ENCODE measurements at places on chromosomes 13 and 19.
A peak's percentile ranks its signal among the peaks of the same experiment; 100 is the strongest.

- DNase-seq, result no peak
These were observed 1141.0 kb upstream of the PRR20A start for GRCh38 chr13:55999709-56000108.

DNA sequence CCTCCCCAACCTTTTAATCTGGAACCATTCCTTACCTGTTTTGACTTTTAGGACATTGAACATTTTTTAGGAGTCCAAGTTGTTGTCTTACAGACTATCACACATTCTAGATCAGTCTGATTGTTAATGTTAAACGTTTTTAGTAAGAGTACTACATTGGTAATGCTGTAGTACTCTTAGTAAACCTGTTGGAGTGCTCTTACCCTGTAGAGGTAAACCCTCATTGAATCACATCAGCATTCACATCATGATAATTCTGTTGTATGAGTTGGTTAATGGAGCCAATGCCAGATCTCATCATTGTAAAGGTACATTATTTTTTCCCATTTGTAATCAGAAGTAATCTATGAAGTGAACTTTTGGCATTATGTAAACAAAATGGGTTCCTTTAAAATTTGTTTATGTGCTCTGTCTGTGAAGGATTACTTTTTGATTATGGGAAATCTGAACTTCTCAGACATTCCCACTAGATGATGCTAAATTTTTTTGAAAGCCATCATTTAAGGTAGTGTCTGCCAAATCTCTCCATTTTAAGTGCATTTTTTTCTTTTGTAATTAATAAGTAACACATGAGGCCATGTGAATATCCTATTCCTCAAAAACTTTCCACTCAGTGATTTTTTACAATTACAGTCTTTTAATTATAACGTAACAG lies 55.2 kb downstream of the VWA8 start:
- DNase-seq, result no peak

DNA sequence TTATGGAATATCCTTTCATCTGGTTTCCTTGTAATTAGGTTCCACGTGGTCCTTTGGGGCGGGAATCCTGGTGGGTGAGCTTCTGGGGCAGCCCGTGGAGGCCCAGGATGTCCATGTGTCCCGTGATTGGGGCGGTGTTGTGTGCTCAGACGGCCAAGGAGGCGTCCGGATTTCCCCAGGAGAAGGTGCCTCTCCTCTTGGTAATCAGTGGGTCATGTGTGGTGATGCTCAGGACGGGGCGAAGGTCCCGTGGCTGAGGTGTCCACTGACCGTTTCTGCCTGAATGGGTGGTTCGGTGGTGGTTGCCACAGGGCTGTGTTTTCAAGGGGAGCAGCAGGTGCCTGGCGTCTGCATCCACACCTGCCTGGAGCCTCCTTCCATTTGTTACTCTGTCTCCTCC lies 52.2 kb upstream of the F7 start:
- DNase-seq, result no peak

GRCh38 chr19:33683881-33684537 lies 62.3 kb downstream of the CHST8 start:
- DNase-seq, result peak; percentile 1

DNA sequence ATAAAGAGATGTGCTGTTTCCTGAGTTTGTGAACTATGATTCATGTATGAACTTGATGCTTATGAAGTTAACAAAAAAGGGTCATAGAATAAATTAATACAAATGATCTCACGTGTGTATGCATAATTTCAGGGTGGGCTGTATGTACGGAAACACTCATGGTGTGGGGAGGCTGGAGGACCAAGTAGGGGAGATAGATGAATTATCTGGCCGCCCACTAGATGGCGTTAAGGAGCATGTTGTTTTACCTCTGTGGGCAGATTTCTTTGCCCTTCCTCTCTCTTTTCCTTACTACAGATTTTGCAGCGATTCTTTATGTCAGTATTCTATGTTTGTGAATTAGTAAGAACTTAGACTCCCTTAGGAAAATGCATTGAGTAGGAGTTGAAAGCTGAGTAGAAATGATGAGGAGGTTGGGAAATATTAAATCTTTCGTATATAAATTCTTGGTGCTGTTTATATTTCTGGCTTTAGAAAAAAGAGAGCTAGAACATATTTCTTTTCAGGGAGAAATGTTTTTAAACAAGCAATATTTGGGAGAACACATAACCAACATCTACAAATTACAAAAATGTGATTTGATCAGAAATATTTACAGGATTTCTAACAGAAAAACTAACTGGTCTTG lies 47.4 kb upstream of the TMTC4 start:
- peak; percentile 27 for DNase-seq

DNA sequence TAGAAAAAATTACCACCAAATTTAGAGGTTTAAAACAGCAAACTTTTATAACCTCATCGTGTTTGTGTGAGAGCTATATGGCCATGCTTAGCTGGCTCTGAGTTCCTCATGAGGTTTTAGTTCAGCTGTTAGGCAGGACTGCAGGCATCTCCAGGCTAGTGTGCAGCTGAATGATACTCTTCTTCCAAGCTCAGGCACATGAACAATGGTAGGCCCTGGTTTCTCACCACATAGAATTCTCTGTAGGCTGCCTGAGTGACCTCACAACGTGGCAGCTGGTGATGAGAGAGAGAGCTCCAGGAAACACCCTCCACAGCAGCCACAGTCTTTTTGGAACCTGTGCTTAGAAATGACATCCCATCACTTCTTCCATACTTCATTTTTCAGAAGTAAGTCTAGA lies 540.6 kb upstream of the MIR17HG start:
- DNase-seq, result no peak

- DNase-seq, result no peak
These were observed 1.3 kb downstream of the ICAM5 start for GRCh38 chr19:10290876-10291553.

GRCh38 chr13:109394311-109394988 lies 391.9 kb downstream of the IRS2 start:
- no peak for DNase-seq

DNA sequence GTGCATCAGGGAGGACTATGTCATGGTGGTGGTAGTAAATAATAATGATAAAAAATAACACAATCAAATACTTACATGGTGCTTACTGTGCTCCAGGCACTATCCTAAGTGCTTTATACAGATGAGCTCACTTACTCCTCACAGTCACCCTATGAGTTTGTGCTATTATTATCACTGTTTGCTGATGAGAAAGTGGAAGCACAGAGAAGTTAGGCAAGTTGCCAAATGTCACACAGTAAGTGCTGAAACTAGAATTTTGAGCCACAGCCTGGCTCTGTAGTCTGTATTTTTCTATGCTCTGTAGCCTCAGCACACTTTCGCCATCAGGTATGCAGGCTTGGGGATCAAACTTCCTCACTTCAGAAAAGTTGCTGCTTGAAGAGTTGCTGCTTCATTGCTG lies 46.6 kb downstream of the HTR2A start:
- DNase-seq, result no peak

All from activated T-cell treated with anti-CD3 and anti-CD28 coated beads for 48 hours (primary cell).